ENCODE measurements at places on chromosomes 2 and 18.

DNA sequence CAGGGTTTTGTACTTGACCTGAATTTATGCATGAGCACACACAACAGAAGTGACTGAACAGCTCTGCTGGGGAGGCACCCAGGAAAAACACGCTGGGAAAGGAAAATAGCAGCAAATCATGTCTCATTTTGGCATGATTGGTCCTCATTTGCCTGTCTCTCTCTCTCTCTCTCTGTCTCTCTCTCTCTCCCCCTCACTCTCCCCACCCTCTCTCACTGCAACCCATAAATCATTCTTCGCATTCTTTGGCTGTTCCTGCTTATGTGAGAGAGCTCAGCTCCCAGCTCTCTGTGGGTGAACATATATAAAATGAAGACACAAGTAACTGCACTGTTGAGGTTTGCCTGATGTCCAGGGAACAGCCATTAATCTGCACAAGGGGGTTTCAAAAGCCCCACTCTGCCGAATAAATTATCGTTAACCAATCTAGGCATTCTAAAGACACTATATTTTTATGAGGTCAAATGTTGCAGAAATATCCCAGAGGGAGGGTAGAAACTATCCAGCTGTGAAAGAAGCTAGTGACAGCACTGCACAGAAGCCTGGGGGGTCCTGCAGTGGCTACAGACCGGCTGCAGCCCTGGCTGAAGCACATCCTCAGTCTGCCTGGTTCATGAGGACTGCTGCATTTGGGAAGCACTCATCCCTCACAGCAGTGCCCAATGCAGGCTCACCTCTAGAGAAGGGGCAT, 260.3 kb downstream of the AFF3 start:
- DNase-seq: no peak

DNA sequence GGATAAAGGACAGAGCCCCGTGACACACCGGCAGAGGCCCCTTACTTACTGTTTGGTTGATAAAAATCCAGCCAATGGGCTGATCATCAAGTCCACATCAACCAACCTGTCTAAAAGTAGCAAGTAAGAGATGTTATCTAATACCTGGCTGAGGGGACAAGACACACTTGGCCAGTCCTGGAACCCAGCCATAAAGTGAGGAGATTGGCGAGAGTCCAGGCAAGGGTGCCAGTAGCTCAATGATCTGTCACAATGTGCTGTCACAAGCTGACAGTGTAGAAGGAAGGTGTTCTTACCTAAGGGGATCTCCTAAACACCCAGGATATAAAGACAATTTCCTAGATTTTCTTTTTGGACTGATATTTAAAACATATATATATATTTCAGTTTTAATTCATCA, 61.7 kb upstream of the IL1R2 start:
- DNase-seq: no peak

DNA sequence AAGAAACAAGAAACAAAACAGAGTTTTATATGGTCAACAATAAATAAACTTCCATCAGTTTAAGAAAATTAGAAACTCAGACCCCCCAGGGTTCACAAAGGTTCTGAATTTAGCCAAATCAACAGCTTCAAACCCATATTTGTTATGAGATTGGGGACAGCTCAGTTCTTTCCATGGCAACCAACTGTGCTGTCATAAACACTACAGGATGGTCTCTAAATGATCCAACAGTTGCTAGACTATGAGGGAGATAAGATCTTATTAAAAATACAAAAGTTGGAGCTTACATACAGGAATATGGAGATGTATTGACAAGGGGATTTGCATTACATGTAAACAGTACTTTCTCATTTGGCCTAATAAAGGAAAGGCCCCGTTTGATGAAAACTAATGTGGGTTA, 154.6 kb upstream of the CTAGE1 start:
- DNase-seq: no peak

DNA sequence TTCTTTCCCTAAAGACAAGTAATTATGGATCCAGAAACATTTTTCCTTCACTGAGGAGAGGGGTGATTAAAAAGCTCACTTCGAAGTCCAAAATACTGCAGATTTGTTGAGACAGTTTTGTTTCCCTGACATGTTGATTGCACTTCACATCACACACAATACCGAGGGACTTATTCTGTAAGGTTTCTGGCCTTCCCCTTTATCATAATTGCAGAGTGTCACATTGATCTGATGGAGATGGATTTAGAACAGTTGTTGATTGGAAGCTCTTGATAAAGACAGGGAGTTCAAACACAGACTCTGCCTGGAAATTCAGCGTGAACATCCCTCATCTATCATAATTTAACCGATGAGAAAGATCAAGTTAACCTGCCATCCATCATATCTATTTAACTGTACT, 163.6 kb downstream of the PTPRM start:
- DNase-seq: no peak

Measured in T-helper 2 cell (primary cell).